ENCODE measurements at places on chromosomes 4 and X.

GRCh38 chrX:44667771-44668170 lies 125.1 kb upstream of the FUNDC1 start:
- DNase-seq = no peak

DNA sequence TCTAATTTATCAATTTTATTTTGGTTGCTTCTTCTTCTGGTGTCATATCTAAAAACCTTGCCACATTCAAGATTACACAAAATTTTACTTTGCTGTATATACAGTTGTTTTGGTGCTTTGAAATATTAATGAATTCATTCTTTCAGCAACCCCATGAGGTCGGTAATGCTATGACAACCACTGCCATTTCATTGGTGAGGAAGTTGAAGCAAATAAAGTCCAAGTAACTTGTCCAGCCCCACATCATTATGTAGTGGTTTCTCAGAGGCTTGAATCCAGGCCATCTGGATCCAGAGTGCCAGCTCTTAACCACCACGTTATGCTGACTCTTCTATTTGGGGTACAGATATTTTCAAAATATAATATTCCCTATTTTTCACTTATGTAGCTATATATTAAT lies 42.2 kb downstream of the UGT2A3 start:
- DNase-seq = no peak

- no peak for DNase-seq
Observed at GRCh38 chr4:139018971-139019758, 3.6 kb downstream of the NOCT start.

DNA sequence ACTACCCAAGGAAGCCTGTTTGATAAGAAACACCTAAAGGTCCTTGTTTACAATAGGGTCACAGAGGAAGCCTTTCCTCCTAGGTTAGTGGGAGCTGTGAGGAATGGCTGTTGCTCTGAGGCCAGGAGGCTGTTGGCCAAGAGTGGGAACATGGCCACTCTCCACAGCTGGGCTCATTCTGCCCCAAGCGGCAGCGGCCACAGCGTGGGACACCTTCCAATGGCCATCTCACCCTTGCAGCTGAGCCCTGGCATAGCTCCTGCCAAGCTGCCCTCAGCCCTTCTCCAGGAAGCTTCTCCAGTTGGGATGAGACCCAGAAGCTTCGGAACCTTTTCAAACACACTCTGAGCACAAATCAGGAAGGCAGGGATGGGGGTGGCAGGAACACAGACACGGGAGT lies 111.8 kb upstream of the MAP3K15 start:
- no peak for DNase-seq

GRCh38 chr4:1939664-1940509 lies 68.7 kb downstream of the NSD2 start:
- DNase-seq = no peak

- no peak for DNase-seq
Observed at GRCh38 chr4:119244344-119244743, 31.8 kb downstream of the USP53 start.

DNA sequence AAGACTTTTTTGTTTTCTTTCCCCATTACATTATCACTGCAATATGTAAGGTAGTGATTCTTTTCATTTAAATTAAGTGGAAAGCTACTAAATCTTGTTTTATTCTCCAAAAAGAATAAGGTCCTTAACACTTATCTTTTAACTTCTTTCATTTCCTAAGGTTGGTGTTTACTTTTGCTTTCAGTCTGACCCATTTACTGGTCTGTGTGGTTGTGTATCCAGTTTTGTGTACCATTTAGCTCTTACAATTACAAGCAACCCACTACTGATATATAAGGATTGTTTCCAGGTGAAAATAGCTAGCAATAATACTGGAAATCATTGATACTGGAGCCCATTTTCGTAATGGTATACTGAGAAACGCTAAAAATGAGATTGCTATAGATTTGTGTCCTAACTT lies 123.1 kb upstream of the CXorf66 start:
- DNase-seq = no peak

DNA sequence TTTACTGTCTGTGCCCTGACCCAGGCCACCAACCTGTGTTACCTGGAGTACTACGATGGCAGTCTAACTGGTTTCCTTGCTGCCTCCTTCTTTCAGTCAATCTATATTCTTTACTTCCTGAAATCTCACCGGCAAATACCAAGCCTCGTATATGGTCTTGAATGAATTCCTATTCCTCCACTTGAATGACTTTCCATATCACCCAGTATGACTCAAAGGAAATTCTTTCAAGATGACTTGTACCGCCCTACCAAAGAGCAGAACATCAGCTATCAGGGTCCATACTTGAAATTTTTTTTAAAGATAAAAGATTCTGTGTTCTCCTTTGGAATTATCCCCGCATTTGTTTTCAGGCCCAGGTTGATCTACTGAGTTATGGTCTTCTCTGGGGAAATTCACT lies 378.0 kb downstream of the AFF2 start:
- no peak for DNase-seq

- DNase-seq = peak; percentile 64
Observed at GRCh38 chrX:68669094-68669860, 21.8 kb downstream of the STARD8 start.

DNA sequence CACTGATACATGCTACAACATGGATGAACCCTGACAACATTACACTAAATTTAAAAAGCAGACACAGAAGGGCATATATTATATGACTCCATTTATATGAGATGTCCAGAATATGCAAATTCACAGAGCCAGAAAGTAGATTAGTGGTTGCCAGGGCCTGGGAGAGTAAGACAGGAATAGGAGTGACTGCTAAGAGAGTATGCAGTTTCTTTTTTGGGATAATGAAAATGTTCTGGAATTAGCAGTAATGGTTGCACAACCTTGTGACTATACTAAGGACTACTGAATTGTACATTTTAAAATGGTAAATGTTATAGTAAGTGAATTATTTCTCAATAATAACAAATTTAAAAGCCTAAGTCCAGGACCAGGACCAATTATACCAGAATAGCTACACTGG lies 29.5 kb upstream of the NUP54 start:
- no peak for DNase-seq

DNA sequence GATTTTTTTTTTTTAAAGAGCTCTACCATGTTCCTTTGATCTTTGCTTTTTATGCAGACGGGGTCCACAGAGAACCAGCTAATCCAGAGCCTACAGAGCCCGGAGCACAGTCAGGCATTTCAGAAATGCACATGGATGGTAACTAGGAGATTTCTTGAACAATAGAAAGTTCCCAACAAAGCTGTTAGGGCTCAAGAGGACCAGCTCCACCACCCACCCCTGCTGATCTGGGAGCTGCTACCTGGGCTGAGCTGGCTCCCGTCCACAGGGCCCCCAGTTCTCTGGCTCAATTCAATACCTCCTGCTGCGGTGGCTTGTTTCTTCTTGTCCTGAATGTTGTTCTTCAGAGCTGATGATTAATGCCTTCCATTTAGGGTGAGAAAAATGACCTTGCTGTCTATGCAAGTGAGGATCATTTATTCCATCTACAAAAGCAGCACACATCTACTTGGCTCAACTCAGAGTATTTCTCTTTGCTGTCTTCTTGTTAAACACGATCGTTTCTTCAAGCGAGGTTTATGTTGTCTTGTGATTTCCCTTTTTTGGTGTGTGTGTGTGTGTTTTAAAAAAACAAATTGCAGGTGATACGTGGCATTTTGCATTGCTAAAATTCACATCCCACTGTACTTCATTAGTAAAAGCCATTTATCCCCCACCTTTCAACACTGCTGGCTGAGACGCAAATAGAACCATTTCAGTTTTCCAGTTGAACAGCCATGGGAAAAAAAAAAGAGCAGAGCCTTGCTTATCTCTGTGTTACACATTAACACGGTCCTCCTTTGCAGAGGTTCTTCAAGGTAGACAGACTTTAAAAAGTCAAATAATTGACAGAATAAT lies 31.3 kb downstream of the IGFBP7 start:
- peak; percentile 75 for DNase-seq

GRCh38 chrX:54182194-54182863 lies 725 bp downstream of the FAM120C start:
- DNase-seq = peak; percentile 52

- DNase-seq = peak; percentile 76
Observed at GRCh38 chr4:173505924-173506518, 24.0 kb downstream of the HAND2 start.

- no peak for DNase-seq
Observed at GRCh38 chrX:41128955-41129354, 43.7 kb downstream of the USP9X start.

GRCh38 chr4:73815145-73815544 lies 21.3 kb upstream of the CXCL6 start:
- no peak for DNase-seq

- DNase-seq = no peak
Observed at GRCh38 chr4:165723051-165723795, 149.8 kb upstream of the TLL1 start.

DNA sequence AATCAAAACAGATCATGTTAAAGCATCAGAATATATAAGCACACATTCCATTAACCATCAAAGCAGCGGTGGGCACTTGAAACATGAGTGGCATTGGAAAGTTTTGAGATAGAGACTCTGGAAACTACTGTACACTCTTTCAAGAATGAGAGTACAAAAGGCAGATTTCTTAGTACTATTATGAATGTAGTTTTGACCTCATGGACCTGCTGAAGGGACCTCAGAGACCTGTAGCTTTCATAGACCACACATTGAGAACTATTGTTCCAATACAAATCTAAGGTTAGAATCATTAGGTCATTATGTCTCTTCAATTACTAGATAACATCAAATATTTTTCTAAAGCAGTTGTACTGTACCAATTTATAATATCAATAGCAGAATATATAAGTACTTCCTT lies 283.6 kb downstream of the RPA4 start:
- no peak for DNase-seq

- no peak for DNase-seq
Observed at GRCh38 chr4:81807386-81807785, 335.7 kb upstream of the RASGEF1B start.

GRCh38 chr4:90670183-90670582 lies 543.0 kb downstream of the CCSER1 start:
- no peak for DNase-seq

- no peak for DNase-seq
Observed at GRCh38 chr4:74202062-74202586, 44.2 kb downstream of the MTHFD2L start.

DNA sequence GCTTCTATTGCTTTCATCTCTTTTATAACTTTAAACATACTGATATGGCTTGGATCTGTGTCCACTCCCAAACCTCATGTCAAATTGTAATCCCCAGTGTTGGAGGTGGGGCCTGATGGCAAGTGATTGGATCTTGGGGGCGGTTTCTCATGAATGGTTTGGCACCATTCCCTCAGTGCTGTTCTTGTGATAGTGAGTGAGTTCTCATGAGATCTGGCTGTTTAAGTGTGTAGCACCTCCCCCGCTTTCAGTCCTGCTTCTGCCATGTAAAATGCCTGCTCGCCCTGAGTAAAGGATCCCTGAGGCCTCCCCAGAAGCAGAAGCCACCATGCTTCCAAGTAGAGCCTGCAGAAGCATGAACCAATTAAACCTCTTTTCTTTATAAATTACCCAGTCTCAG lies 17.7 kb downstream of the MND1 start:
- no peak for DNase-seq

- no peak for DNase-seq
Observed at GRCh38 chr4:94351319-94351718, 8.7 kb upstream of the HPGDS start.

GRCh38 chr4:211033-211511 lies 86.8 kb downstream of the ZNF718 start:
- no peak for DNase-seq

DNA sequence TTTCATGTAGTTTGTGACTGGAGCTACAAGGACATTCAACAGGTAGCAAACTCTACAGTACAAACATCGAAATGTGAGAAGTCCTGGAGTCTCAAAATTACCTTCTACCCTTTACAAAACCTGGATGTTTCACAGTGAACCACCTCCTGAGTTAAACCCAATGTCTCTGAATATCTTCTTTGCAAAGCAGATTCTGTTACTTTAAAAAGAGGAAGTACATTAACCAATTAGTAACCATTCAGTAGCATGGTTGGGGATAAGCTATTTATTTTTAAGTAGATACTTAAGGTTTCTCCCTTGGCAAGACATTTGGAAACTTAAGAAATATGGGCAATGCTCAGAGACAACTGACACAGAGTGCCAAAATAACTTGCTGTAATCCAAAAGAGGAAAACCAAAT lies 371.9 kb upstream of the NWD2 start:
- DNase-seq = no peak
